ENCODE measurements at places on chromosomes 1 and 21.

- DNase-seq = no peak
Observed at GRCh38 chr1:207298636-207299398, 22.7 kb upstream of the CD55 start.

DNA sequence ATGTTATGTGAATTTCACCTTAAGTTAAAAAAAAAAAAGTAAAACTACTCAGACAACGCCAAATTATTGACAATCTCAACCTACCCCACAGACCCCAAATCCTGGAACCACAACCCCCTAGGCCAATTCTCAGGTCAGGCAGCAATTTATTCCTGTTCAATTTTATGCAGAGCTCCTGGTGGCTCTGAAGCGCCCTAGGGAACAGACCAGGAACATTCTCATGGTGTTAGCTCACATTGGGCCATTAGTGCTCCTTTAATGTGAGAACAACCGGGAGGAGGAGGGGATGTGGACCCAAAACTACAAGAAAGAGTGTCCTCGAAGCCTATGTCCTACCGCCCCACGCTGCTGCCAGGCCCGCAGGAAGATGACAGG lies 403 bp upstream of the PSEN2 start:
- DNase-seq = no peak

DNA sequence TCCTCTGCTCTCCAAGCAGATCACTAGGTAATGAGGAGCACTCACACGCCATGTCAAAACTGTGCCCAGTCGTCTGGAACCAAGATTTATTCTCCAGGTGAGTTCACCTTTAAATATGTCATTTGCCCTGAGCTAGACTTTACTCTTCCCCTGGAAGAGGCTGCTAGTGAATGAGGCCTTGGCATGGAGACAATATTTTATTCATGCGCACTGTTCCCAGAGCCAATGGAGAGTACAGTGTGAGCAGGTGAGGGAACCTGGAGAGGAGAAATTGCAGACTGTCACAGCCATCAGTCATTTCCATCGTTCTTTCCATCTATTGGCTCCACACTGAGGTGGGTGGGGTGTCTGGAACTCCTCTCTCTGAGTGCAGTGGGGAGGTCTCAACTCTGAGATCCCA lies 333.6 kb downstream of the KCNH1 start:
- DNase-seq = no peak

DNA sequence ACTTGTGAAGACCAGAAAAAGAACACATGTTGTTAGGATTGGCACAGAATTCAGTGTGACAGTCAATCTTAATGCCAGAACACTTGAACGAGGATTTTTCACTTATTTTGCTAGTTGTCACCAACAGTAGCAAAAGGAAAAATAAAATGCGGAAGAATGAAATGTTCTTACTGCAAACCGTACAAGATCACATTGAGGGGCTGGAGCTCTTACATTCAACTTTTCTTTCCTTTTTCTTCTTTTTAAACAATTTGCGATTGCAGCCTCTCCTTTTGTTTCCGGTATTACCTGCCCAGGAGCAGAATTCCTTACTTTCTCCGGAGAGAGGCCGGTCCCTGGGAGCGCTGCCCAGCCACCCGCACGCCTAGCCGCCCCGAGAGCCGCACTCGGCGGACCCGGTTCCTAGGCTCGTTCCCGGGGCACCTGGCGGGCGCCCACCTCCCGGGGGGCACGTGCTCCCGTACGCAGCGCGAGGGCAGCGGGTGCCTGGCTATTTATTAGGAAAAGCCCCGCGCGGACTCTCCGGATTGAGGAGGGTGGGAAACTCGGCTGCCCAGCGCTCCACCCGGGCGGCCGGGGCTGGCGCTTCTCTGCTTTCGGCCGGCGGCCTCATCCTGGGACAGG lies 1.2 kb upstream of the CAMTA1 start:
- no peak for DNase-seq

DNA sequence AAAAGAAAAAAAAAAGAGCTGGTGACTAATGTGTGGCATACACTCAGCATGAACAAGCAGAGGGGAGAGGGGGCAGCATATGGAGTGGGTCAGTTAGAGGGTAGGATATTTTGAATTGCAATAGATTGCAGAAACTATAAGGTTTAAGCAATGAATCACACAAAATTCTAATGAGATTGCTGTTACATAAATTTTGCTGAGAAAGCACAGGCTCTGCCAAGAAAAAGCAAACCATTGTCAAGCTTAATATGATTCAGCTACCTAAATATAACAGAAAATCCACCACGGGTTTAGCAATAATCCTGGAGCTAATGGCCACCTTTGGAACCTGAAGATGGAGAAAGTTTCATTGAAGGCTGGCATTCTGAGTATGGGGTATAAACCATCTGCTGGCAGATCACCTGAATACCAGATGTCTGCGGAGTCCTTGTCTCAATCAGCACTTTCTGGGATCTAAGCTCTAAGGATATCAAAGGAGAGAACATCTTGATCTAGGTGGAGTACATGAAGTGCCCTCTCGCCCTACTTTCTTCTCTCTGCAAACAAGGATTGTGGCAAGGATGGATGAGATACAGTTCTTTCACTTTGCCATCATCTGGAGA lies 30.3 kb upstream of the ANGPTL7 start:
- no peak for DNase-seq

DNA sequence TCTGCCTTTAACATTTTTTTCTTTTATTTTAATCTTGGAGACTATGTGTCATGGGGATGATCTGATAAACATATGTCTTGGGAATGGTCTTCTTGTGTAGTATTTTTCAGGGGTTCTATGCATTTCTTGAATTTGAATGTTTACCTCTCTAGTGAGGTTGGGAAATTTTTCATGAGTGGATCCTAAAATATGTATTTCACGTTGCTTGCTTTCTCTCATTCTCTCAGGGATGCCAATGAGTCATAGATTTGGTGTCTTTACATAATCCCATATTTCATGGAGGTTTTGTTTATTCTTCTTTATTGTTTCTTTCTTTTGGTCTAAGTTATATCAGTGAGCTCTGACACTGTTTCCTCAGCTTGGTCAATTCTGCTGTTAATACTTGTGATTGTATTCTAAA lies 1237.2 kb downstream of the PLA2G4A start:
- DNase-seq = no peak
